Aorta (tissue), 5 donors: ENCODE measurements at places on chromosomes 1 and 21.

DNA sequence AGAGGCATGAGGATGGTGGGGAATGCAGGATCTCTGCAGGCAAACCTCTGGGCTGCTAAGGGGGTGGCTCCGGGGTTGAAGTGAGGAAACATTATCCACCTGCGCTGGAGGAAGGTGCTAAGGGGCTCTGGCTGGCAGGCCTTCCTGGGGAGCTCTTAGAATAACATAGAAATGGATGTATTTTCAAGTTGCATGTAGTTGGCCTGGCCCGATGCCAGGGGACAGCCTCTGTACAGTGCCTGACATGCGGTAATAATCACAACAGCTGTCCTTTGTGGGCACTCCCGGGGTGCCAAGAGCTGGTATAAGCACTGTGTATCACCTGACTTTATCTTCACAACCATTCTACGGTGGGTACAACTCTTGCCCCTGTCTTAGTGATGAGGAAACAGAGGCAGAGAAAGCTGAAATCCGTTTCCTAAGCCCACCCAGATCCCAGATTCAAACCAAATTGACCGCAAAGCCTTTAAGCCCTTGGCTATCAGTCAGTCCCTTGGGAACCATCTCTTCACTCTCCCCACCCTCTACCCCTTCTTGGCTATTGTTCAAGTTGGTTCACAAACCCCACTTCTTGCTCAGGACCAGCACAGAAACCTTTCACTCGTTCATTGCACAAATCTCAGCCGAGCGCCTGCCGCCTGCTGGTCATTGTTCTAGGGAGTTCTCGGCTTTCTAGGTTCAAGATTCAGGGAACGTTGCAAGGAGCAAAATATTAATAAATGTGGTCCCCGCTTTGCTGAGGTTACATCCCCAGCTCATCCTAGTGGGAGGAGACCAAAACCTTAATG is 30.9 kb downstream of the PADI4 start:
- peak; percentile 48 for DNase-seq

DNA sequence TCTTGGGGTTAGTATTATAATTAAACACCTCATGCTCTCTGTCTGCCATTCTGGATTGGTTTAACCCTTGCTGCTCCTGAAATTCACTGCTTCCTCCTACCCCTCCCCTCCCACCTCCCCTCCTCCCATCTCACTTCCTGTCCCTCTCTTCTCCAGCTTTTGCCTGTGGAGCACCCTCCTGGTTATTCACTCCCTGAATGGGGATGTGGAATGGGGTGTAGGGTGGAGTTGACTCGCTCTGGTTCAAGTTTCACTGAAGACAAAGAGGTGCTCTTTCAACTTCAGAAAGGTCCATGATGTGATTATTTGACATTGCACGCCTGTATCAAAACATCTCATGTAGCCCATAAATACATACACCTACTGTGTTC is 160.5 kb downstream of the PLXNA2 start:
- no peak for DNase-seq

- no peak for DNase-seq
Observed at GRCh38 chr1:226550672-226551041, 2.1 kb downstream of the STUM start.

DNA sequence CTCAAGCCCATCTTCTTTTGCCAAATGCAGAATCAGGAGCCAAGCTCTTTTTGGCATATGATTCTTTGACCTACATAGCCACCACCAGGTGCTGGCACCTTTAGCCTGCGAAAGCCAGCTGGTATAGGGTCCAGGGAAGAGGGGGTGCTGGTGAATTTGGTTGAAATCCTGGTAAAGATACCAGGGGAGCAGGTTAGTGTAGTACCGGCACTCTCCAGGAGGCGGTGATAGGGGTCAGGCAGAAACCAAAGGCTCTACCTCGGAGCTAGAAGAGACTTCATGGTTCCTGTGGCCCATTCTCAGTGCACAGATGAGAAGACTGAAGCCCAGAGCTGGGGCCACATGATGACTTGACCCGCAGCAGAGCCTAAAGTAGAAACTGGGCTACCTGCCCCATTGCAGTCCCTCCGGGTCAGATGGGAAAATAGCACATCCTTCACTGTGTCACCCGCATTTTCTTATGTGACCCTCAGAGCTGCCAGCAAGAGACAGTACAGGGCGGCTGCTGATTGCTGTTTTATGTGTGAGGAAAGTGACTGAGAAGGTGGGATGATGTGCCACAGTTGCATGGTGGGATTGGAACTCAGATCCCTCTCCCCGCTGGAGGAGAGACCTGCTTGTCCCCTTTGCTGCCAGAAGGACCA is 36.0 kb upstream of the IL19 start:
- peak; percentile 83 for DNase-seq

GRCh38 chr1:116853680-116854402 is 55.9 kb upstream of the PTGFRN start:
- no peak for DNase-seq
